ENCODE measurements at places on chromosomes 4 and X. TPM values are rescaled to one million over a fixed set of nuclear protein-coding genes. Genes with fewer than 3 reads are reported as not detected.

Gene MID1
- total RNA-seq = 20.1 TPM

DNA sequence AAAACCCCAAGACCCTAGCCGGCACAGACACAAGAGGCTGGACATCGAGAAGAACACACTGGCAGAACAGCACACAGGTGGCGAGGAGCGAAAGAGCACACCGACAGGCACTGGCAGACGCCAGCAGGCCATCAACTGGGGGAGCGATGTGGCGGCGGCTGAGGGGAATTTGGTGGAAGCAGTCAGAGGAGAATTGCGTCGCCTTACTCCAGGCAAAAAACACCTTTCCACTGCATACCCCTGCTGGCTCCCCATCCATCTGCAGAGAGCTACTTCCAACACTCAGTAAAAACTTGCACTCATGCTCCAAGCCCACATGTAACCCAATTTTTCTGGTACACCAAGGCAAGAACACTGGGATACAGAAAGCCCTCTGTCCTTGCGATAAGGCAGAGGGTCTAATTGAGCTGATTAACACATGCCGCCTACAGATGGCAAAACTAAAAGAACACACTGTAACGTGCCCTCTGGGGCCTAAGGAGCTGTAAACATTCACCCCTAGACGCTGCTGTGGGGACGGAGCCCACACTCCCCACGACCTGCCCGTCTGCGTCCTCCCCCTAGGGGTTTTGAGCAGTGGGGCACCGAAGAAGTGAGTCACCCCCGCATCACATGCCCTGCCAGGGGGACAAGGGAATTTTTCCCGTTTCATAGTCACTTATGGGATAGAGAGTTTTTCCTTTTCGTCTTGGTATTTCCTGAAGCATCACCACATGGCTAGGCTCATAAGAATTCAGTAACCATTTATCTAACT lies 262.3 kb downstream of the KCTD8 start:
- peak; percentile 21 for DNase-seq

DNA sequence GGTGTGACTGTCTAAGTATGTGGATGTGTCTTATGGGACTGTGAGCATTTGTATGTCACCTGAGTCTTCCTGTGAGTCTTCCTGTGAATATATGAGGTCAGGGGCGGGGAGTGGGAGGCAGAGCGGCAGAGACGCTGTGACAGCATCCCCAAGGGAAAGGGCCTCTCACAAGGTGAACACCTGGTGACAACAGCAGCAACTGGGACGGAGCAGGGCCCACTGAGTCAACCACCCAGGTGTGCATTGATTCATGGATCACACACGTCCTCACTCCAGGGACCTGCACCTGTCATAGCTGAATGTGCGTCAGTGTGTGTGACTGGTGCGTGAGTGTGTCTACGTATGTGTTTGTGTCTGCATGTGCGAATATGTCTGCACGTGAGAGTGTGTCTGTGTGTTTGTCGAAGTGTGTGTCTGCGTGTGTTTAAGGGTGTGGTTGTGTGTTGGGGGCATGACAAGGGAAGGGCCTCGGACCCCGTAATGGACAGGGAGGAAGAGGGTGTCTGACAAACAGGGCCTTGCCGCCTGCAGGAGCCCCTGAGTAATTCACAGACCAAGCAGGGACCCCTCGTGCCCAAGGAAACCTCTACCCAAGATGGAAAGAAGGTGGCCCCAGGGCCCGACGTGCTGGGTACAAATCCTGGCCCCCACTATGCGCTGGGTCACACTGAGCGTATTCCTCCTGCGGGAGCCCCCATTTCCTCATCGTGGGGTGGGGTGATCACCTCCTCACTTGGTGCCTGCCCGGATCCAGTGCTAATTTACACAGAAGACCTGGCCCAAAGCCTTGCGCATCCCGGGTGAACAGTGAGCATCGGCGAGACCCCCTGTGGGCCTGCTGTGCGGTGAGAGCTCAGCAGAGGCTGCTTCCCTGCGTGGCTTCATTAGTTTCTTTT lies 76.7 kb downstream of the ABLIM2 start:
- no peak for DNase-seq

Gene SLC6A14
- total RNA-seq = not detected

GRCh38 chr4:162350331-162350730 lies 186.5 kb upstream of the FSTL5 start:
- no peak for DNase-seq

DNA sequence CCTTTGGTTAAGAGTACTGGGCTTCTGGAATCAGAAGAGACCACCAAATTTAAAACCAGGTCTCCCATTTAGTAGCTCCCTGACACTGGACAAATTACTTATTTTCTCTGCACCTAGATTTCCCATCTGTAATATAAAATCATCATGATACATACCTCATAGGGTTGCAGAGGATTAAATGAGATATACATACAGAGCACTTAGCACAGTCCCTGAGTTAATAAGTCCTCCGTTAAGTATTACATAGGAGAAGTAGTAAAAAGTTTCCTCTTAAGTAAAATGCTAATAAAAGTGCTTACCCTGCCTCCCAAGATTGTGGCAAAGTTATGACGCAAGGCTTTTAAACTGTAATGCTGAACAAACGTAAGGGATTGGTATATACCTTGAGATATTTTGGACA lies 539 bp upstream of the CHIC1 start:
- no peak for DNase-seq

Gene EXOC1L
- not detected for total RNA-seq

DNA sequence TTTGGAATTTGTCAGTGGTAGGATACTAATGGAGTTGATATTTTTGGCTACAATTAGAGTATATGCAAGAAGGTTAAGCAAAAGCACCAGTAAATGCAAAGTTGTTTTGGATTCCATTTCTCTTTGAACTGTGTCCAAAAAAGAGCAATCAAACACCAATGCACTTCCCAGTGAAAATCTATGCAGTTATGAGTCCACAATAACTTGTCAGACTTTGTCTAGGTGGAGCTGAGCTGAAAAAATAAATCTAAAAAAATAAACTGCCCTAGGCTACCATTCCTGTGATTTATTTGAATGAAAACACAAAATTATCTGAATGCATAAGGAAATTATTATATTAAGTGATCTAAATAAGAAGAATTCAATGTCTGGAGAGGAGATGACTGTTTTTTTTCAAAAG lies 37.0 kb upstream of the AREG start:
- DNase-seq = no peak

Gene RBMXL3
- total RNA-seq = not detected

- no peak for DNase-seq
Measured at GRCh38 chr4:22686141-22686540, 6.6 kb upstream of the GBA3 start.

Gene SULT1B1
- total RNA-seq = 0.51 TPM

- DNase-seq = no peak
Measured at GRCh38 chr4:7585768-7586167, 151.0 kb upstream of the PSAPL1 start.

- no peak for DNase-seq
Measured at GRCh38 chrX:121036951-121037350, 10.5 kb upstream of the GLUD2 start.

Gene CT45A3
- total RNA-seq = not detected

Gene MSANTD1
- 0.33 TPM for total RNA-seq

DNA sequence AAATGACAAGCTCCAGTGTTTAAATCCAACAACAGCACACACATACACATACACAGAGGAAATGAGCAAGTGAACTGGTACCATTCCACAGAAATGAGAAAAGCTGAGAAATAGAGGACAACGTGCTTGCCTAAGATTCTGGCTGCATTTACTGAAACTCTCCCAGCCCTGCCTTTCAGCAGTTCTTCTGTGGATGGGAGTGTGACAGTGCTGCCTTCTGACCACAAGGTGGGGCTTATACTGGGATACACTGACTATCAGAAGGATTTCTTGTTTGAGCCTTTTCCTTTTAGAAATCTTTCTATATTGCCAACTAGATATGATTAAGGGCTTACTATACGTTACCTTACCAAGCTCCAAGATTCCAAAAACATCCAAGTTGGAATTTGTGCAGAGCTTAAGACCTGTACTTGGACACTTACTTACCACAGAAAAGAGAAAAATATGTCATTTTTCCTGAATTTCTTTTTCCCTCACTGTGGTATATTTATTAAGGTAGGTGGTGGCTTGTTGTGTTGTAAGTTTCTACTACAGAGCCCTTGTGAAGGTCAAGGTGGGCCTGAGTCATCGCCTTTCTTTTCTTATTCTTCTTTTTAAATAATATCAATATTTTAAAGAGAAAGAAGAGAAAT lies 10.7 kb upstream of the CXCL8 start:
- DNase-seq = peak; percentile 67

Gene BTK
- 3.0 TPM for total RNA-seq

GRCh38 chrX:74349387-74349786 lies 45.4 kb downstream of the ZCCHC13 start:
- DNase-seq = no peak

Gene EOLA1
- 29.6 TPM for total RNA-seq

- no peak for DNase-seq
Measured at GRCh38 chr4:44916411-44916810, 190.1 kb upstream of the GNPDA2 start.

DNA sequence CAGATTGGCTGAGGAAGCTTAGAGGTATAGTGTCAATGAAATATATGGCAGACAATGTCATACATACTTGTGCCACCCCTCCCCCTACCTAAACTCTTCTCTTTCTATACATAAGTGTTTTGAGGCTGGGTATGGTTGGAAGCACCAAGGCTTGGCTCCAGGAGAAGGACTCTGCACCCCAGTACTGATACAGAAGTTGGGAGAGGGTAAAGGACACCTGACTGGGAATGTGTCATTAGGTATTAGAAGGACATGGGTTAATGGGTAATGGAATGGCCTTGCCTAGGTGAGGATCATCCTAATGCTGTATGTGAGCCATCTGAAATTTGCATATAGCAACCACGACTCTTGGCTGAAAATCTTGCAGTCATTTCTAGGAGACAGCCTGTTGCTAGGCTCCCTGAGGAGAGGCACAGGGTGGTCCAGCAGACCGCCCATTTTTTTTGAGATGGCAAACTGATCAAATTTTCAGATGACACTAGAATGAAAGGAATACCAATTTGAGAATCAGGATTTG lies 26.8 kb upstream of the AP1S2 start:
- no peak for DNase-seq

Gene ZBTB49
- 4.9 TPM for total RNA-seq

Data from right cardiac atrium (tissue), 5 donors.